WTC11 (cell line): ENCODE measurements at places on chromosomes 3 and 15.

- peak; percentile 56 for DNase-seq
Measured at GRCh38 chr15:57364282-57365007, 11.9 kb upstream of the CGNL1 start.

GRCh38 chr3:13548696-13549622 is at the start of gene FBLN2:
FBLN2 (plus strand) TSS chr3:13549125; CDS start chr3:13570356, 21,231 bp downstream.
- DNase-seq = peak; percentile 66

GRCh38 chr3:51683566-51683965 is 12.5 kb downstream of the TEX264 start:
- no peak for DNase-seq

GRCh38 chr3:10455545-10455914 is 49.9 kb downstream of the ATP2B2 start:
- no peak for DNase-seq

GRCh38 chr3:8980756-8981257 is 17.5 kb upstream of the RAD18 start:
- no peak for DNase-seq

- no peak for DNase-seq
Measured at GRCh38 chr15:77497942-77498361, 77.3 kb downstream of the HMG20A start.
